ENCODE measurements at places on chromosomes 5 and 9.

DNA sequence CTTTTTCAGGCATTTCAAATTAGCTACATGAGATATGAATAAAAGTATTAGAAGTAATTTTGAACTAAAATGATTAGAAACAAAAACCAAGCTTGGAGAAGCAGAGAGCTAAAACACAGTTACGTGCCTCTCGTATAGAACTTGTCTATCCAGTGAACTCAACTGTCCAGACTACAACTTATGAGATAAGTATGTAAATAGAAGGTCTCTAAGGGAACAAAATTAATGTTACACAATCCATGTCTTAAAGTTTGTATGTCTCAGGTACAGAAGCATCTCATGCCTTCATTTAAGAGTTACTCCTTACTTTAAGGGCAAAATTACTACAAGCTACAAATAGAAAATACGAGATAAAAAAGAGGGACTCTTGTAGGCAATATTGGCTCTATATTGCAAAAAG lies 316.8 kb downstream of the CETN3 start:
- DNase-seq = no peak

- no peak for DNase-seq
Observed at GRCh38 chr9:86670536-86670935, 276.8 kb downstream of the GAS1 start.

GRCh38 chr9:15146268-15146700 lies 160.7 kb downstream of the TTC39B start:
- DNase-seq = no peak

DNA sequence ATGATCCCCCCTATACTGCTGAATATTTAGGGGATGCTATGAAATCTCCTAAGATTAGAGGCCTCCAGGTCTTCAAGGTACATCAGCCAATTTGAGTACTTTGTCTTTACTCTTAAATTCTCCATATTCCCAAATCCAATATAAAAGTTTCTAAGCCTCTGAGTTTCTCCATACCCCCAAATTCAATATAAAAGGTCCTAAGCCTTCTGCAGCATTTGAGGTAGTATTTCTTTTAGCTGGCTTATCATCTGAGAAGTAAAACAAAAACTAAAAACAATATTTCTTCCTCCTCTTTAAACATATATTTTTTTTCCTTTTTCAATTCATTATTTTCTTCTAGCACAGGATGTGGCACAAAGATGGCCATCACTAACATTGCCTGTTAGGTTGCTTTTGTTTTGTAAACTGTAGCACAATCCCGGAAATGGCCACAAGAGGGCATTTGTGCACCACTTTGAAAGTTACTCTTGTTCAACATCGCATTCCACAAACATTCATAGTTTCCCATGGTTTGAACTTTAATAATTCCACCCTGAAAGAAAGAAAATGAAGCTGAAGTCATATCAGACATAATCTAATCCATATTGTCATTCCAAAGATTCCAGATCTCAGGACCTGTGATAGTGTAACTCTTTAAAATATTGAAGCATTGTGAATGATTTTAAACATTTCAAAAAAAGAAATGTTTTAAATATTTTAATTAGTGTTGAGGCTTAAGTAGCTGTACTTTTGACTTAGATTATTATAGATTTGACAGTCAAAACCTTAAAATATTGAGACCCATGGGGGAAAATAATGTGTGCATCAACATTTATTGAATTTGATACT lies 21.0 kb upstream of the SCGB3A2 start:
- DNase-seq = peak; percentile 8

DNA sequence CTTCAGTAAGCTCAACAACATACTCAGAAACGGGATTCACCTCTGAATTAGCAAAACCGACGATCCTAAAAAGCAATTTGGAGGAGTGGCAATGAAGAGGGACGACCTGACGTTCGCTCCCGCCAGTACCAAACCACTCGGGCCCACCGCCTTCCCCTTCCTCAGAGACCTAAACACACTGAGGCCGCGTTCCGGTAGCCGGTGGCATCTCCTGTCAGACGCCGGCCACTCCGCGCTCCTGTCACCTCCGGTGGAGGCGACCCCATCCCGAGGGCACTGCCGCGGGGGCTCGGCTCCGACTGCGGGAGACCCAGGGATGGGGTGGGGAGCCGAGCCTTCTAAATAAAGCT lies 617 bp downstream of the PPP6C start:
- DNase-seq = no peak

DNA sequence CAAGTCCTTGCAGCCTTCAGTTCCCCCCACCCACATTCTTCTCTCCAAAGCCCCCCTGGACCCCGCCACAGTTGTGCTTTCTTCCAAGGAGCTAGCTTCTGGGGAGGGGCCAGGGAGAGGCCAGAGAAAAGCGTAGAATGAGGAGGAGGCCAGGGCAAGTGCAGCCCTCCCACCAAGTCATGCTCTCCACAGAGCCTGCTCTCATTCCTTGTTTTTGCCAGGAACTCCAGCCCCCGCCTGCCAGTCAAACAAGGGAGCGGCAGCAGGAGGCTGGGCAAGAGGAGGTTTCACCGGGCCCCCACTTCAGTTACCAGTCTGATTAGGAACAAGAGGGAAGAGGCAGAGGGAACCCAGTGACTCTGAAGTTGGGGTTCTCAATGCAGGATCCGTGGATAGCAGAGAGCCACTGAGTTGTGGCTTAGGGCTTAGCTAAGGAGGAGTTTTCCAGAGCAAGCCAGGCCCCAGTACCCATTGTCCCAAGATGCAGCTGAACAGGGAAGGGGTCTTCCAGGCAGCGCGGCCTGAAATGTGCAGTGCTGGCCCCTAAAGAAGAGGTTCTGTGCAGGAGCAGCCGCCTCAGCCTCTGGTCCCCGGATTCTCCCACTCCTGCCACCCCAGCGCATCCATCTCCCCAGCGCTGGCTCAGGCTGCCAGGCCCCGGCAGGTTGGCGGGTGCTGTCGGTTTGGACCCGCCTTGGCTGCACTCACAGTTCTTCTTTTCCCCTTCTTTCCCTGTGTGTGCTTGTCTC lies 120.6 kb downstream of the DAB2IP start:
- DNase-seq = no peak

DNA sequence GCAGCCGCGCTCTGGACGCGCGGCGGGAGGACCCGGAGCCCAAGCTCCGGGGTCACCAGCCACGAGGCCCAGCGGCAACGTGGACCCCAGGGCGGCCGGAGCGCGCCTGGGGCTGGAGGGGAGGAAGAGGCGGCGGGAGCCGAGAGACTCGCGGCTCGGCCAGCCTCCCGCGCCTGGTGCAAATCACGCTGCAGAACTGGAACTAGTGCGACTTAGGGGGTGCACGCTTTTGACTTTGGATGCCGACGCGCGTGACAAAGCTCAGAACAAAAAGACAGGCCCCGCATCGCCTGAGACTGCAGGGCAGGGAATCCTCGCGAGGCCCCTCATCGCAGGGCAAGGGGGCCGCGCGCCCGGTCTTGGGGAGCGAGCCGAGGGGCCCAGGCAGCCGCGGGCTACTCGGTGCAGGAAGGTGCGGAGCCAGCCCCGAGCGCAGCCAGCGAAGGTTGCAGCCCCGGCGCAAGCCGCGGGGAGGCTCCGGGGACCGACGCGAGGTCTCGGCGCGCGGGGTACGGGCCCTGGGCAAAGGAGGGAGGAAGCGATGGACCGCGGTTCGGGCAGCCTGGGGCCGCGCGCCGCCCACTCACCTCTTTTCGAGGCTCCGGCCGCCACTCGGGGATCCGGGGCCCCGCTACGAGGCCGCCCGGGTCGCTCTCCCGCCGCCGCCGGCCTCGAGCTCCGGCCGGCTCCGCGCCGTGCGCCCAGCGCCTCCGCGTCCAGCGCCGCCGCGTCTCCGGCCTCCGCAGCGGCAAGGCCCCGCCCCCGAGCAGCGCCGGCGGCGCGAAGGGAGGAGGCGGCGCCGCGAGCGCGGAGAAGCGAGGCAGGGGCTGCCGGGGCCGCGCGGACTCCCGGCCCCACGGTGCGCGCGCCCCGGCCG lies at the start of gene GOLM1:
Gene GOLM1 (minus strand): TSS at position 735 of the 877 bp plus-strand sequence. CDS start 20,238 bp downstream, outside the sequence.
- DNase-seq = peak; percentile 36

GRCh38 chr5:87277279-87277835 lies 9.7 kb downstream of the RASA1 start:
- no peak for DNase-seq

DNA sequence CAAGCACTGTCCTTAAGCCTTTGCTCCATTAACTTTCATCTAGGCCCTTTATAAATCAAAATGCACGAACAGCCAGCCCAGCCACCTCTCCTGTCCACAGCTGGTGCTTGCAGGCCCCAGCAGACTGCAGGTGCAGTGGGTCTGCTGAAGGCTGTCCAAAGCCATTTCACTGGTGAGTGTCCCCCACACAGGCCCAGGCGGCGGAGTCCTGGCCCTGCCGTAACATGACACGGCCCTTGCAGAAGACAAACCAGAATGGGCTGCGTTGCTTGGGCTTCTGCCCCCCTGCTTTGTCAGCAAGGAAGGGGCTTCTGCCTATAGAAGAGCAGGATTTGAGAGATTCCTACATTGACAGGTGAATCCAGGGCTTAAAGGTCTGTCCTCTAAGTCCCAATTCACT lies 188.6 kb downstream of the NR3C1 start:
- no peak for DNase-seq

DNA sequence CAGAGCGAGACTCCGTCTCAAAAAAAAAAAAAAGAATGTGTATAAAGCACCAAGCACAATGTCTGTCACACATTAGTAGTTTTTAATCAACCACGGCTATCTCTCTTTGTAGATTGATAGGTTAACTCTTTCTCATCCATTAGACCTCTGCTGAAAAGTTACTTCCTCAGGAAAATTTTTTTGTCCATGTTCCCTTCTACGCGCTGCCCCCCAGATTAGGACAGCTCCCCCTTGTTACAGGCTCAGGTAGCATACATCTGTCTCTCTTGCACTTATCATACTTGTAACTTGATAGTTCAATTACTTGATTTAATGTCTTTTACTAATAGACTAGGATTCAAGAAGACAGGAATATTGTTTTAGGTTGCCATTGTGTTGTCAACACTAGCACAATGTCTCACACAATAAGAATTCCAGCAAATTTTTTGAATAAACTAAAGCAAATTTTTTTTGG lies 1.5 kb downstream of the SPDL1 start:
- no peak for DNase-seq

DNA sequence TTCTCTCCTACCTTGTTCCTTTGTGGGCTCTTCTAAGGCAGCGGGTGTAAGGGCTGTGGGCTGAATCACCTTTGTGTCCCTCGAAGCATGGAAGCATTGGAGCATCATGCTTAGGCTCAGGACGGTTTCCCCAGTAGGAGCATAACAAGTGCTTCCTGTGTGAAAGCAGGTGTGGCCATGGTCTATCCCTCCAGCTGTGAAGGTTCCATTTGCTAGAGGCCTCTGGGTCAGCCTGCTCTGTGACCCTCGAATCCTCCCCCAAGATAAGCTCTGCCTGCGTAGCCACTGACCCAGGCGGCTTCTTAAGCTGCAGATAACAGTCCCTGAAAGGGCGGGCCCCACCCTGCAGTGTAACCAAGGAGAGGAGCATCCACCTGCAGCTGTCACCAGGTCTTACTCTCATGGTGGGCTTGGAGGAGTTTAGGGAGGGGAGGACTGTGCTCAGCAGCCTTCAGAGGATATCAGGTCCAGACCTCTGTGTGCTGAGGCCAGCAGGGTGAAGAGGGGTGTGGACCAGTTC lies 8.4 kb upstream of the NDST1 start:
- DNase-seq = no peak

DNA sequence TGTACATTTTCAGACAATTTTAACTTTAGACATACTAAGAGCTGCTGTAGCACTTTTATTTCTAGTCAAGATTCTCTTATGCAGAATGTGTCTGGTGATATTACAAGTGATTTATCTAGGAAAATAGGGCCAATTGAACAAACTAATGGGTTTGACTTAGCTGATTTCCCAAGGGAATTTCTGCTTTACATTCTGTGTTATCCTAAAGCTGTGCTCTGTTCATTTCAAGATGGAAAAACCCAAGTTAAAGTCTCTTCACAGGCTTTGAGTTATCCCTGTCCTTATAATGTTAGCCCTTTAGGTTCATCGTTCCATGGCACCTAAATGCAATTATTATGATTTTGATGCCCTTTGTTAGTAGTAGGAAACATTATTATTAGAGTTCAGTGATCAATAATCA lies 704.9 kb upstream of the CDH18 start:
- no peak for DNase-seq

GRCh38 chr5:54263447-54263846 lies 46.9 kb downstream of the ARL15 start:
- DNase-seq = no peak

DNA sequence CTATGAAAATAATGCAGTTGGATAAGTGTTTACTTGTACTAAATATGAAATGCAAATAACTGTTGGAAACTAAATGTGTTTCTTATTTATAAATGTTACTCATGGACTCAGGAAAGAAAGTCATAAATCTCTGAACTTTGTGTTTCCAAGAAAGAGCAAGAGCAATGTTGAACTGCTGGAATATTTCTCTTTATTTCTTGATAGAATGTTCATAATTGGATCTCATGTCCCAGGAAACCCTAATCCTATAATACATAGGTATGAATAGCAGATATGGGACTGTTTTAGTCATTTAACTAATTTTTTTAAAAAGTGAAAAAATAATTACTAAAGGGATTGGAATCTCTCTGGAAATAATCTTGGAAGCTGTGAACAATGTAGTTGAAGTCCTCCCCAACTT lies 245.0 kb upstream of the ACTBL2 start:
- DNase-seq = no peak

DNA sequence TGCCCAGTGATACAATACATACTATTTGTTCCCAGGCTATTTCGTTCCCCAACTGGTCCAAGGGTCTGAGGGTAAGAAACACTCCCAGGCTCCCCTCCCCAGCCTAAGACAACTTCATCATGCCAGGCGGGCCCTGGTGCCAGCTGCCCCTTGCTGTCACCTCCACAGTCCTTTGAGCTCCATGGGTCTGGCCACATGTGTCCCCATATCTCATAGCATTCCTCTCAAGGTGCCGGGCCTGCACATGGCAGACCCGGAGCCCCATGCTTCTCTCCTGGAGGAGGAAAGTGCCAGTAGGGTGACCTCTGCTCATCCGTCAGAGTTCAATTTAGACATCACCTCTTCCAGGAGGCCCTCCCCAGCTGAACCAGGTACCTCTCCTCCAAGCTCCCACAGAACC lies 120.5 kb downstream of the C5orf15 start:
- no peak for DNase-seq

GRCh38 chr9:114178076-114178475 lies 22.7 kb downstream of the COL27A1 start:
- DNase-seq = no peak

GRCh38 chr5:90144625-90145327 lies 264.8 kb downstream of the CETN3 start:
- DNase-seq = no peak

DNA sequence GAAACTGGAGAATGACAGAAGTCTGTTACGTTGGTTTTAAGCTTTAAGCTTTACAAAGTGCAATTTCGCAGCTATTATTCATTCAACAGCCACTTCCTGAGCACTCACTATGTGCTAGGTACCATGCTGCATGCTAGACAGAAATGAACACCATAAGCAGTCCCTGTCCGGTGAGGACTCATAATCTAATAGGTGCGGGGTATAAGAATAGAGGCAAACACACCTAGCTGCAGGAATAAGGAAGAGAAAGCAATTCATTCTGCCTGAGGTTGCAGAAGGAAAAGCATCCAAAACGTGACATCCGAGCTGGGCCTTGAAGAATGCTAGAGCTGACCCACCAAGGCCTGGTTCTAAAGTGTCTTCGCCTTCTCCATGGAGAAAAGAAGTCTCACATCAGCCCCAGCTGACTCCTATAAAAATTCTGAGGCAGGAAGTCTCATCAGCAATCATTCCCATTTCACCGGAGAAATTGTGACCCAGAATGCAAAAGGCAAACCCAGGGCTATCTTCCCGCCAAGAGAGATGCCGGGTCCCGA lies 542 bp downstream of the FKBP15 start:
- no peak for DNase-seq

- DNase-seq = no peak
Observed at GRCh38 chr9:101366038-101366756, 18.6 kb downstream of the BAAT start.

All from activated T-cell treated with anti-CD3 and anti-CD28 coated beads for 48 hours (primary cell).